ENCODE measurements at places on chromosomes 4 and X.

DNA sequence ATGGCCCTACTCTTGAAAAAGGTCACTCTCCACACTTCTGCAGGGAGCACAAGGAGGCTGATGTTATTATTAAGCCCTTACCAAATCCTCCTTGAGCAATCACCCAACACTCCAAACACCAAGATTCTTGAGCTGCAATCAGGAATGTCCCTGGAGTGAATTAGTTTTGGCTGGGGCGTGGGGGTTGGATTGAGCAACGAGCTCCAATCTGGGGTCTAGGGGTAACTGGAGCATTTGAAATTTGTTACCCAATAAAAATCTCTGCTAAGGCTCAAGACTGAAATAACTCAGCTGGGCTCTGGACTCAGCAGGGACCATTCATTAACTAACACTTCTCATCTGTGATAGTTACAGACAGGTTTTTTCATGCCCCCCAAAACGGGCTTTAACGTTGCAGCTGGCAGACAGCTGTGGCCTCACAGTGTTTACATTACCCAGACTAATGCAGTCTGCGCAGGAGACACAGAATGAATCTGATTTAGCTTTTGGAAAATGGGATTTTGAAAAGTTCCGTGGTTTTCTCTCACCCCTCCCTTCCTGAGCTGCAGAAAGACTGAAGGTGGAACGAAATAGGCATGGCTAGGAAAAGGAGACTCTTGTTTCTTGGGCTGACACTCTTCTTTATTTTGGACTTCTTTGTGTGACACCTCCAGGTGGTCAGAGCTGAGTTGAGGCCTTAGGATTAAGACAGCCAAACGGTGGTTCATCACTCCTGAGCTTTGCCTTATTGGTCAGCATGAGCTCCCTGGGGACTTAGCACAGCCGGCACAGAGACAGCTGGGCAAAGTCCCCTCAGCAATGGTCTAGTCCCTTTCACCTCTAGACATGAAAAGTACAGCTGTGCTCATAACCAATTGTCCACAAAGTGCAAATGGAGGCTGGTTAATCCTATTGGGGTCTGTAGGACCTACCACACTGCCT, 26.6 kb downstream of the PLAC1 start:
- no peak for DNase-seq

- DNase-seq = no peak
These were observed 32.7 kb upstream of the MAGED1 start for GRCh38 chrX:51860679-51861078.

DNA sequence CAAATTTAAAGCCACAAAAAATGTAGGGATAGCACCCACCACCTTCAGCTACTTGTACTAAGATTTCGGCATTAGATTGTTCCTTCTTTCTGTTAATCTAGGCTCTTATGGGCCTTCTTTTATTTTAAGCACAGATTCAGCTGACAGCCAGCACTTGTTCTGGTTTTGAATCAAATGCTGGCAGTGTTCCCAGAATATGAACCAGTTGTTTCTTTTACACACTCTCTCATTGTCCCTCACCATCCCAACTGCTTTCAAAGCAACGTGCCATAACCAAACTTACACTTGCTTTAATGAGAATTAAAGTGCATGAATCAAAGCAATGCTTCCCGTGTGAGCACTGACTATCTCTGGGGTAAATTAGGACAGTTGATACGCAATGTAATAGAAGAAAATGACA, 744.5 kb upstream of the FAM241A start:
- DNase-seq = no peak

DNA sequence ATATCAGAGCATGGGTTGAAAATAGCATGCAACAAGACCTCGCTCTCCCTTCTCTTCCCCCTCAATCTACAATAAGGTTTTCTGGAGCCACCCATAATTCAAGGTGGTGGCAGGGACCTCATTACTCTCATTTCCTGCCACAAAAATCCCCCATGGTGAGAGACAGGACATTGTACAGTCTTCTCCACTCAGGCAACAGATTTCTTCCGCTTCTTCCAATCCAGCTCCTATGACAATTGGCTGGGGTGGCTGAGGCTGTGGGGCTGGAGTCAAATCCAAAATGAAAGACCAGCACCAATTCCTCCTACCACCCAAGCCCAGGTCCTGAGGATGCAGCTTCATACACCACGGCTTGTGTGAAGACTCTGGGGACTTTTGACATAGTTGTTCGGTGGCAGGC, 40.3 kb upstream of the NKRF start:
- DNase-seq = no peak

- DNase-seq = no peak
These were observed 57.5 kb downstream of the OPHN1 start for GRCh38 chrX:68375803-68376202.

DNA sequence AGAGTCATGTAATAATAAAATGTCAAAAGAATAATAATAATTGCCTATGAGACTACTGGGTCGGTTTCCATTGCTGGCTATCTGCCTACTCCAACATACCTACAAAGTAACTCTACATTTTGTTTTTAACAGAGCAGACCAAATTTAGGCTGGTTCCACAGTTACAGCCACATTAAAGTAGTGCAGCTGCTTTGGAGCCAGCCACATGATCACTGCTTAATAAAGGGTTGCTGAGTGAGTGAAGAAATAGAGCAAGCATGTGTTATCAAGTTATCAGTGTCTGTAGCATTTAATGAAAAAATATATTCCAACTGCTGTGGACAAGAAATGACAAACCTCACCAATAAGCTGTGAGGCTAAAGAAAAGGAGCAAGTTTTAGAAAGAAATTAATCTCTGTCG, 782.3 kb downstream of the PCDH18 start:
- DNase-seq = no peak

GRCh38 chr4:75484190-75484589, 30.0 kb downstream of the RCHY1 start:
- no peak for DNase-seq

All from left lung (tissue), 14 donors.